ENCODE measurements at places on chromosomes 3 and 15. TPM values are rescaled to one million over a fixed set of nuclear protein-coding genes. Genes with fewer than 3 reads are reported as not detected.

The AADACL2 gene
- not detected for total RNA-seq

DNA sequence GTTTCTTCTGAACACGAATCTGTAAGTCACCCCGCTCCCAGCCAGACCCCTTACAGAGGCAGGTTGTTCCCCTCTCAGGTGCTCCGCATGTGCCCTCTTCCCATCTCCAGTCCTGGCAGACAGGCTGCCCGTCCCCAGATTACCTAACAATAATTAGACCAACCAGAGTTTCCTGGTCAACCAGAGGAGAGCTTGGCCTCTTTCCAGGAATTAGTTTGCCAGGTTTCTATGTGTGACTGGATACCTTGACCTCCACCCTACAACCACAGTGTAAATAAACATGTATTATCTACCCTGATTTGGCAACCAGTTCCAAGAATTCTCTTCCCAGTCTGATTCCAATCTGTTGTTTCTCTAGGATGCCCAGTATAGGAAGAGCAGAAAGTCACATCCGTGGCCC lies 178.0 kb upstream of the UMPS start:
- no peak for DNase-seq

The DCBLD2 gene
- total RNA-seq, result 1.1 TPM

GRCh38 chr3:163605915-163606314 lies 1472.4 kb downstream of the SI start:
- DNase-seq, result no peak

- no peak for DNase-seq
These were observed 542.3 kb downstream of the EDEM1 start for GRCh38 chr3:5729852-5730251.

DNA sequence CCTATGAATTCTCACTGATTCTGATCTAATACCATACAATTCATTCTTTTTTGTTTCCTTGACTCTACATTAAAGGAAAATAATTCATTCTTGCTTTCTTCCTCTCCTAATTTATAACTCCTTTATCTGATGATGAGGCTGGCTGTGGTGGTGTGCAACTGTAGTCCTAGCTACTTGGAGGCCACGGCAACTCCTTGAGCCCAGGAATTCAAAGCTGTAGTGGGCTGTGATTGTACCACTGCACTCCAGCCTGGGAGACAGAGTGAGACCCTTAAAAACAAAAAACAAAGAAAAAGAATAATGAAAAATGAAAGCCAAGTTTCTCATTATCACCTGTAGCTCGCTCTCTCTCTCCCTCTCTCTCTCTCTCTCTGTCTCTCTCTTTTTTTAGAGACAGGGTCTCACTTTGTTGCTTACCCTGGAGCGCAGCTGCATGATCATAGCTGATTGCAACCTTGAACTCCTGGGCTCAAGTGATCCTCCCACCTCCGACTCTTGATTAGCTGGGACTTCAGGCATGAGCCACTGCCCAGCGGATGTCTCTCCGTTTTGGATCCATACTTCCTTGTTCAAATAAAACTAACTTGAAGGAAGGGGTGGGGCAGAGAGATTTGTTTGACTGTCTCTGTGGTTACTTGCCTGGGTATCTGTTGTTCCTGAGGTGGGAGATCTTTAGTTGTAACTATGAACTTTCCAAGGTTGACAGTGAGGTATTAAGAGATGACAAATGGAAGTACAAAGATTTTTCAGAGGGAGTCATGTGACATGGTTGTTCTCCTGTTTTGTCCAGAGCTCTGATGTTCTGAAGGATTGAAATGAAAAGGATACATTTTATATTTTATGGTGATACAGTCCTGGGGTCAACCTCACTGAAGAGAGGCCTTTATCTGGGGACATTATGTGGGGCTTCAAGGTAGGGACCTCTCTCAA lies 46.9 kb downstream of the STARD9 start:
- DNase-seq, result no peak

DNA sequence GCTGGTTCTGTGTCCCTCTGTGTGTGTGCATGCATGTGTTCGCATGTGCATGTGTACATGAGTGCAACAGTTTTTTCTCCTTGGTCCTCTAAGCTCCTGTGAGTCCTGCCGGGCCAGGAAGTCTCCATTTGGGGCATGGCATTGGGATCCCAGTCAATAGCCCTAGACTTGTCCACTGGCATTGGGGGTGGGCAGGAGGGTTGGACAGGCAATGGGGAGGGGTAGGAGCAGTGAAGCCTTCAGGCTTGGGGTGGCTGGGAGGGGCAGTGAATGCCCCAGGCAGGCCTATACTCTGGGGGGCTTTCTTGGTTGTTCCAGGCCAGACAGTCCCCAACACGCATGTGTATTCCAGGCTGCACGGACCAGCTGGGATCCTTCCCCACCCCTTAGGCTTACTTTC lies 15.6 kb upstream of the C15orf39 start:
- DNase-seq, result no peak

- DNase-seq, result no peak
These were observed 520 bp downstream of the TMEM42 start for GRCh38 chr3:44862226-44862637.

- DNase-seq, result no peak
These were observed 270.2 kb downstream of the ROBO1 start for GRCh38 chr3:79497447-79498111.

GRCh38 chr15:41872166-41872747 lies 21.6 kb downstream of the SPTBN5 start:
- DNase-seq, result no peak

The MYRIP gene
- total RNA-seq, result not detected

DNA sequence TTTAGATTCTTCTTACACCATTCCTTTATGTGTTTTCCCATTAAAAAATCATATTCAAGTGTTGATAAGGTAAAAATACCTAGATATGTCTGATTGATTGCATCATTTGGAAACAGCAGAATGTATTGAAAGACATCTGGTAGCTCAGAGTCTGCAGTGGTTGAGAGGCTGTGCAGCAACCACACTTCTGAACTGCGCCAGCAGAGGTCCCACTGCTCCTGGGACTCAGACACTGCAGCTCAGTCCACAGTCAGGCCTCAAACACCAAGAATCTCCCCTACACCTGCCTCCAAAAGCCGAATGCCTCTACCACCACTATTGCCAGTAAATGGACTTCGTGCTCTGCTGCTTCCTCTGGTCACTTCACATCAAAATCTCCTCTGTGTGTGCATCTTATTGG lies 176.9 kb upstream of the LMCD1 start:
- DNase-seq, result peak; percentile 52

GRCh38 chr3:146166415-146166821 lies 5.4 kb upstream of the PLOD2 start:
- DNase-seq, result no peak

DNA sequence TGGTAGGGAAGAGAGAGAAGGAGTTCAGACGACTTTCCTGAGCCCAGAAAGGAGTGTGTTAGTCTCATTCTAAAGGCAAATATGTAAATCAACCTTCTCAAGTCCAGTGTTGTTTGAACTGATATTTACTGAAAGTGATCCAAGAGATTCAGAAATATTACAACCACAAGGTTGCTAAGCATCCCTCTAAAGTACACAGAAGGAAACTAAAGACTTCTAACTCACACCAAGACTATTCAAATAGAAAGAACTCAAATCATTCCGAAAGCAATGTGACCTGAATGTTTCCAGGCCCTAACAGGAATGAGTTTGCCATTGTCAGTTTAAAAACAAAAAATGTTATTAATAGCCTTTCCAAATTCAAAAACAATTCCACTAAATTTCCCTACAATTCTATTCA lies 56.9 kb upstream of the VGLL3 start:
- DNase-seq, result no peak

DNA sequence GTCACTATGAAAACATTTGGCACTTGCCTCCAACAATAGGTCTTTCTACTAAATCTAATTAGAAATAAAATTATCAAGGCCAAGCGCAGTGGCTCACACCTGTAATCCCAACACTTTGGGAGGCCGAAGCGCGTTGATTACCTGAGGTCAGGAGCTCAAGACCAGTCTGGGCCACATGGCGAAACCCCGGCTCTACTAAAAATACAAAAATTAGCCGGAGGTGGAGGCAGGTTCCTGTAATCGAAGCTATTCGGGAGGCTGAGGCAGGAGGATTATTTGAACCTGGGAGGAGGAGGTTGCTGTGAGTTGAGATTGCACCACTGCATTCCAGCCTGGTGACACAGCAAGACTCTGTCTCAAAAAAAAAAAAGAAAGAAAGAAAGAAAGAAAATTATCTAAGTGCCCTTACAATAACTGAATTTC lies 1.6 kb upstream of the PLD1 start:
- DNase-seq, result no peak

- no peak for DNase-seq
These were observed 88.9 kb upstream of the FEZF2 start for GRCh38 chr3:62462104-62462762.

DNA sequence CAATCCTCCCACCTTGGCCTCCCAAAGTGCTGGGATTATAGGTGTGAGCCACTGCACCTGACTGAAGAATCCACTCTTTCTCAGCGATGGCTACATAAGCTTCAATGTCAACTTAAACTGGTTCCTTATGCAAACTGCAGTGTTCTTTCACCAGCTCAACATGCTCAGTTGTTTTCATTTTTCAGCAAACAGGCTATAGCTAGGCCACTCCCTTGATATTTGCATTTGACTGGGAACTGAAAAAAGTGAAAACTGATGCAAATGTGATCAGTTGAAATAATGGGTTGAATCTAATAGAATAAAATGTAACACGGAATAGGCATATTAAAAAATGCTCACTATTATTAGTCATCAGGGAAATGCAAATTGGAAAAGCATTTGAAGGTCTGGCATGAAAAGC lies 74.2 kb upstream of the GCNT3 start:
- DNase-seq, result no peak

DNA sequence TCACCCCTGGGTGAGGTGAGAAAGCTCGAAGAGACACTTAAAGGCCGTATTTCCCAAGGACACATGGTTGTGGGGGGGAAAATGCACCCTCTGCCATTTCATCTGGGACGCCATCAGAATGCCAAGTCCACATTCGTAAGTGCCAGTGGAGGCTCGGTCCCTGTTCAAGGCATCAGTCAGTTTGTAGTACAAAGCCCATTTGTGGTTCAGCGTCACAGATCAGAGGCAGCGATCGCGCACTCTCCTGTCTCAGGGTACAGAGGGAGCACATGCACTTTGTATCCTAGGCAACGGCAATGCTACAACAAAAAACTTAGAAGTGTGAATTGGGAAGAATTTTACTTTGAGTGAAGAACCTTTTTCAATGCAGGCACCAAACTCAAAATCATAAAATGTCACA lies 27.2 kb downstream of the SEMA6D start:
- no peak for DNase-seq

GRCh38 chr3:73448041-73448440 lies 176.7 kb downstream of the PDZRN3 start:
- DNase-seq, result no peak

GRCh38 chr15:72782274-72783003 lies 1.1 kb downstream of the ADPGK start:
- peak; percentile 37 for DNase-seq

The CYP1A1 gene
- total RNA-seq, result 5.4 TPM

DNA sequence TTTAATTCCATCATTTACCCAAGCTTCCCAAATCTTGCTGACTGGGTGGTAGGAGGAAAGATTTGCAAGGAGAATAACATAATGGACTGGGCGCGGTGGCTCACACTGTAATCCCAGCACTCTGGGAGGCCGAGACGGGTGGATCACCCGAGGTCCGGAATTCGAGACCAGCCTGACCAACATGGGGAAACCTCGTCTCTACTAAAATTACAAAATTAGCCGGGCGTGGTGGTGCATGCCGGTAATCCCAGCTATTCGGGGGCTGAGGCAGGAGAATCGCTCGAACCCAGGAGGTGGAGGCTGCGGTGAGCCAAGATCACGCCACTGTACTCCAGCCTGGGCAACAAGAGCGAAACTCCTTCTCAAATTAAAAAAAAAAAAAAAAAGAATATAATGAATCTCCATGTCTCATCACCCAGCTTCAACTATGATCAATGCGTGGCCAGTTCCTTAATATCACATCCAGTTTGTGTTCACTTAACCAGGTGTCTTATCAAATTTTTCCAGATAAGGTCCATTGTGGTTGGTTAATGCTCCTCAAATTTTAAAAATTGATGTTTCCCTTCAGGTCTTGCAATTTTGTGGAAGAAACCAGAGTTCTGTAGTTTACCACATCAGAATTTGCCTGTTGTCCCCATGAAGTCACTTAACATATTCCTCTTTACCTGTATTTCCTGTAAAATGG lies 1.3 kb upstream of the ABCF3 start:
- no peak for DNase-seq

- DNase-seq, result no peak
These were observed 1.7 kb downstream of the KLHL40 start for GRCh38 chr3:42686832-42687650.

The GOLGA6L24 gene
- total RNA-seq, result not detected

The IQCH gene
- 3.7 TPM for total RNA-seq

The DNAJA4 gene
- total RNA-seq, result 30.7 TPM

DNA sequence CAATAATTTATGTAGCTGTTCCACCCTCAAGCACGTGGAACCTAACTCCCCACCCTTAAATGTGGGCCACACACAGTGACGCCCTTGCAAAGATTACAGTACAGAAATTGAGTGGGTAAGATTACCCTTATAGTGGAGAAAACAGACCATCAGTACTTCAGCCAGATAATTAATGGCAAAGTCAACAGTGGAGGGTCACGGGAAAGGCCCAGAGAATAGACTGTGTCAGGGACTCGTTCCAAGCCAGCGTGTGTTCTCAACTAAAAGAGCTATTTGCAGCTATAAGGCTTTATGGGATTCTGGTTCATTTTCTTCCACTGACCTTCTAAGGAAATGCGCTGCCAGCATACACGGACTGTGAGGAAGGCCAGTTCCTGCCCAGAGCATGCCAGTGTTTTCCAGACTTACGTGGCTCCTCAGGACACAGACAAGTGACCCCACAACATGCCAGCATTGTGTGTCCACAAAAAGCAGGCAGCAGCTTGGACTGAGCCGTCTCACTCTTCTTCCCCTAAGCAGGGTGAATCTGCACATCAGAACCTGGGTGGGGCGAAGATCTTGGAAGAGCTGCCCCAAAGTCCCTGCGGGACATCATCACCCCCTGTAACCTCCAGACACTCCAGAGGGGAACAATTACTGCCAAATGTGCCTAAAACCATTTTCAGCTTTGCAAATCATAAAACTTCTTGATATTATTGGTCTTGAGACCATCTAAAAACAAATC lies 428.5 kb downstream of the OCA2 start:
- no peak for DNase-seq

- DNase-seq, result no peak
These were observed 437.8 kb downstream of the ZIC1 start for GRCh38 chr3:147846854-147847478.

- DNase-seq, result no peak
These were observed 524.1 kb upstream of the CFAP20DC start for GRCh38 chr3:59573911-59574310.

All from activated T-cell treated with anti-CD3 and anti-CD28 coated beads, Interleukin-2, amount 50 U/mL, for 72 hours (primary cell).